ENCODE measurements at places on chromosomes 2 and 18. TPM values are rescaled to one million over a fixed set of nuclear protein-coding genes. Genes with fewer than 3 reads are reported as not detected.
A peak's percentile ranks its signal among the peaks of the same experiment; 100 is the strongest.

DNA sequence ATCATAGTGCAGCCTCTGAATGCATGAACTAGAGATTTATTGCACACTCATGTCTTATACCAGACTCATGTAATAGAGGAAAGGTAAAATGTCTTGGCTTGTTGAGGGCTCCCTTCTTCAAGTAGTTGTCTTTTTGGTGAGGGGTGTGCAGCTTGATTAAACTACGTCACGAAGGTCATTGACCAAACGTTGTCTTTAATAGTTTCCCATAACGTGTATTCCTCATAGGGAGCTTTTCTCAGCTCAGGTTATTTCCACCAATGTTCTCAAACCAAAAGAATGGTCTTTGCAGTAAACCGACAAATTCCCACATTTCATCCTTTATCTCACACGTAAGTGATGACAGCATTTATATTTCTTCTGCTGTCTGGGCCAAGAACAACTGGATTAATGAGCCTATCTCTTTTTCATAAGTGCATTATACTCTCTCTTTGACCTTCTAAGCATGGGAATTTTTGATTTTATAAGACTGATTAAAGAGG, 547.7 kb upstream of the ZEB2 start:
- no peak for DNase-seq

GRCh38 chr2:20917719-20918572, 95.0 kb upstream of the LDAH start:
- no peak for DNase-seq

DNA sequence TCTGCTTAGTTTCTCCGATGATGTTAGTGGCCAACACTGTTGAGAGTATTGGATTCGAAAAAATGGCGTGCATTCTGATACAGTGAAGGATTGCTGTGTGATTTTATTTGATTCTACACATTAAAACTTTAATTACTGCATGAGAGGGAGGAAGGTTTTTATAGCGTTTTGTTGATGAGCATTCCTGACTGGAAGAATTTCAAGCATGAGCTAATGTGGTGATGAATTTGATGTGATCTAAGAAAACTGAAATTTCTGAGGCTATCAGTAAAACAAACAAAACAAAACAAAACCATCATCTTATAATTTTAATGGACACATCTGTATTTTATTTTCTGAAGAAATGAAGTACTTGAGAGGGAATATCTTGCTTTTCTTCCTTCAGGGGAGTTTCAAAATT, 59.6 kb downstream of the ITGB6 start:
- DNase-seq: no peak

DNA sequence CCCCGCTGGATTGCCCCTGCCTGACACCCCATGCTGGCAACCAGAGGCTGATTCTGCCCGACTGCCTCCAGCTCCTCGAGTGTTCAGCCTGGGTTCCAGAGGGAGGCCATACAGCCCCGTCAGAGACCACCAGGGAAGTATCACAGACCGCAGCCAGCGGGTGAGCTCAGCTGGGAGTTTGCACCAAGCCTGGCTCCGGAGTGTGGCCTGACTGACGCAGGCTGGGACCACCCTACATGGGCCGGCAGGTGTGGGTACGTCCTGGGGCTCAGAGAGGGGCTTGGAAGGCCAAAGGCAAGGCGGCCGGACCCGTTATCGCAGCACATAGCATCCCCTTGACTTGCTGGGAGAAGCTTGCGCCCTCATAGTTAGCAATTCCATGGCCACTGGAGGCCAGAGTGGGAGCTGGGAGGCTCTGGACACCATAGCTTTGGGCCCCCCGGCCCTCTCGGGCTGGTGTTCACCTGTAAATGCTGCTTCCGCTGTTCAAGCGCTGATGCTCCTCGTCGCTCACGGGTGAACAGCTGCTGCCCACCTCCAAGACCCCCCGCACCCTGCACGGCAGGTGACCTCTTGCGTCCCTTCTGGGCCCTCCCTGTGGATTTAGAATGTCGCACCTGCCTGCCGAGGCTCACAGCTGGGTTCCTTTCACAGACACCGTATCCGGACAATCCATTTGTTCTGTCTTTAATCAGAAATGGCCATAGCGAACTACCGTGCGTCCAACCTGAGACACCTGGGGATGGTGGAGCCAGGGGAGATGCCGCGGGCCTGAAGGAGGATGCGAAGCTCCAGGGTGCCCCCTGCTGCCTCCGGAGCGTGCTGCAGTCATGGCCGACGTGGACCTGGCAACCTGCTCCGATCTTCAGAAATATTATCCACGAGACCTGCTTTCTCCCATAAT, 31.2 kb upstream of the SLC66A3 start:
- peak; percentile 80 for DNase-seq

GRCh38 chr2:218137514-218137913, 11.7 kb downstream of the CXCR2 start:
- DNase-seq: no peak

DNA sequence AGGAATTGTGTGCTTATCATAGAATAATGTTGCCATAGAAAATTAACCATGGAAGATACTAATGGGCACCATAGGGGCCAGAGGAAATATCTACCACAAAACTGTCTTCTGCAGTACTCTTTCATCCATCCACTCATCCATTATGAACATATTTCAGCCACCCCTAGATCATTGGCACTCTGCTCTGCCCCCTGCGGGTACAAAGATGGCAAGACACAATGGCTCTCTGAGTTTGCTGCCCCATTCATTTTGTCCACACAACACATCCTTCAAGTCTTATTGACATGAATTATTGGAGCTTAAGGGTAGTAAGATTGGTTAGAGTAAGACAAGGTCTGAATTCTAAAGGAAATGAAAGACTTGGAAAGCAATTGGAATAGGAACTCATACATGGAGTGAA, 1224.7 kb upstream of the CELF4 start:
- DNase-seq: no peak

GRCh38 chr2:110105608-110106467, 9.8 kb downstream of the MALL start:
- DNase-seq: no peak

DNA sequence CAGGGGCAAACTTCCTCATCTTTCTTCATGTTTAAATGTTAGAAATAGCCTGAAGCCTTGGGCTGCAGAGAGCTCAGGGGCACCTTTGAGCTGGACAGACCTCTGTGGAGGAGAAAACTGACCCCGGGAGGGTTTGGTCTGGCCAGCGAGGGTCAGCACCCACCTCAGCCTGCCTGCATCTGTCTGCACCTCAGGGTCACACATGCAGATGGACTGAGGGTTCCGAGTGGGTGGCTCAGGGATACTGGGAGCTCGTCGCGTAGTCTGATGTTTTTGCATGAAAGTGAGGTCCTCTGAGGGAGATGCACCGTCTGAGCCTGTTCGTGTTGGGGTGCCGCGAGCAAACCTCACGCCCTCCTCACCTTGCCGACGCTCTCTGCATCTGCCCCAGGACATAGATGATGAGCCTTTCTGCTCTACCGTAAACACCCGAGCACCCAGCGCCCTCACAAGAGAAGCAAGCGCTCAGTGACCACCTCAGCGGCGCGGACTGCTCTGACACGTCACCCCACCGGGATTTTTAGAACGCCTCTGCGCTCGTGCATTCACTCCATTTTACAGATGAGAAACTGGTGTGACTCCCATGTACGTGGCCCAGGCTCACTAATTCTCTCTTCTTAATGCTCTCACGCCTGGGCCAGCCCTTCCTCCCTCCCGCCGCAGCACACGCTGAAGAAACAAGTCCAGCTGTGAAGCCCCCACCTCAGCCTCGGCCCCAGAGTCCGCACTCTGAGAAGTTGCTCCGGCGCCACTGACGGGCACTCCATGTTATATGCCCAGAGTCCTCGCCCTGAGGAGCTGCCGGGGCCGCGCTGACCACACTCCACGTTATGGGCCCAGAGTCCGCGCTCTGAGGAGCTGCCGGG, 9.5 kb downstream of the KCNG2 start:
- peak; percentile 28 for DNase-seq

Gene MAP4K4
- total RNA-seq: 88.7 TPM

Gene LYG1
- 1.4 TPM for total RNA-seq
